SJSA1 (cell line): ENCODE measurements at places on chromosomes 2 and 18.

DNA sequence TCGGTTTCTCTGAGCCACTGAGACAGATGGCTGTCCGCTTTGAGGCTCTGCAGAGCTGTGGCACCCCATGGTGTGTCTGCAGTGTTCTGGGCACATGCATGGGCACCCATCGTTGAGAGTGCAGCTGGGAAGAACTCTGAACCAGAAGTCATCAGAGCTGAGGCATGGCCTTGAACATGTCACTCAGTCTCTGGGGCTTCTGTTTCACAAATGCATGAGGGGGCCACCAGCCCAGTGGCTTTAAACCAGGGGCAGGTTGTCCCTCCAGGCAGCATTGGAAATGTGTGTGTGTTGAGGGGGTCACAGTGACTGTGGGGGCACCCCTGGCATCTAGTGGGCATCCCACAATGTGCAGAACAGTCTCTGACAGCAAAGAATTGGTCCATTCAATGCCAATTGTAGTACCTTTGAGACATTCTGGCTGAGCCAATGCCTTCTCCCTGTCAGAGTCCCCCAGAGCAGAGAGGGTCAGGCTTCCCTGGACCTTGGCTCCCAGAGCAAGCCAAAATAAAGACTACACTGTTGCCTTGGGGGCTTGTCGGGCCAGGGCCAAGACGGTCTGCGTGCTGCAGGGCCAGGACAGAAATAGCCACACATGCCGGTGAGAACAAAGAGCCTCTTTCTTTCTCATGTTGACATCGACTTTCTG, 9.3 kb upstream of the PSMD1 start:
- peaks cover 3% of the 10 kb centered on the region for H3K4me1 ChIP-seq
- no peaks in the 10 kb centered on the region for H3K36me3 ChIP-seq
- DNase-seq = no peak
- no peak overlapping the region for H3K27ac ChIP-seq

- no peaks in the 10 kb centered on the region for H3K4me1 ChIP-seq
- H3K4me3 ChIP-seq = no peak overlapping the region
- no peak for DNase-seq
- H3K27me3 ChIP-seq = no peaks in the 10 kb centered on the region
- no peaks in the 10 kb centered on the region for H3K36me3 ChIP-seq
Observed at GRCh38 chr2:51120754-51121280, 88.9 kb upstream of the NRXN1 start.

DNA sequence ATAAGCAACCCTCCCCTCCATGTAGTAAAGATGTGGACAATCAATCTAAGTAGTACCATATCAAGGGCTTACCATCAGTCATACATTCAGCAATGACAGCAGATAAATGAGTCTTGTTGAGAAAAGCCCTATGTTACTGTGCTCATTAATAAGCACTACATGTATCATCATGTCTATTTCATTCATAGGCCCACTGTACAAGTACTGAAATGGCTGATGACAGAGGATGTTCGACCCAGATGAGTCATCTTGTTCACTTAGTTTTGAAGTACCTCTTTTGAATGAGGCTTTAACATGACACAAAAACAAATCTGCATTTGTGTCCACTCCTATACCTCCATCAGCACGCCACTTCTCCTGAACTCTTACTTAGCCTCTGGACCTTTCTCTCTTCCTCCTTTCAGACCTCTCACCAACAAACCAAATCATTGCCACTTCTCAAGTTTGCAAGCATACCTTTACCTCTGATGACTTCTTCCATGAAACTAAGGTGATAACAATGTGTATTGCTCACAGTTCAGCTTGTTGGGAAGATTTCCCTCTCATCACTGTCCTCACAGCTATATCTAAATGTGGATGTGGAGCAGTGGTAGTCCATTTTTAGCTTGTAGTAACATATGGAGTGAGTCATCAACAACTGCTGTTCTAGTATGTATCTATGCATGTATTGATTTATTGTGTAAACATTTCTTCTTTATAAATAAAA, 921.0 kb upstream of the SLC39A10 start:
- H3K4me3 ChIP-seq = no peak overlapping the region
- H3K36me3 ChIP-seq = no peaks in the 10 kb centered on the region
- no peak overlapping the region for H3K27ac ChIP-seq
- no peaks in the 10 kb centered on the region for H3K27me3 ChIP-seq

- no peaks in the 10 kb centered on the region for H3K4me1 ChIP-seq
- no peak for DNase-seq
Observed at GRCh38 chr18:29862824-29863223, 1179.7 kb downstream of the DSC3 start.
